ENCODE measurements at places on chromosomes 4 and X. TPM values are rescaled to one million over a fixed set of nuclear protein-coding genes. Genes with fewer than 3 reads are reported as not detected.

Gene TMPRSS11F
- not detected for total RNA-seq

Gene HSFX3
- total RNA-seq, result not detected

Gene C1QTNF7
- total RNA-seq, result 0.73 TPM

Gene IQCM
- total RNA-seq, result not detected

Gene XAGE5
- not detected for total RNA-seq

Gene GUCY1B1
- 4.8 TPM for total RNA-seq

Gene NSDHL
- 32.3 TPM for total RNA-seq

Gene DCLK2
- 7.2 TPM for total RNA-seq

Gene USP27X
- 2.7 TPM for total RNA-seq

Gene RTL3
- not detected for total RNA-seq

Gene MAGEA6
- not detected for total RNA-seq

Gene TLL1
- total RNA-seq, result under 0.01 TPM

Gene NXF2B
- not detected for total RNA-seq

Gene EMCN
- not detected for total RNA-seq

Gene ZBTB49
- total RNA-seq, result 5.1 TPM

Gene PPP1R2C
- not detected for total RNA-seq

Gene IGSF1
- total RNA-seq, result under 0.01 TPM

Gene IGFBP7
- 4.5 TPM for total RNA-seq

Gene DDX53
- not detected for total RNA-seq

Gene CAMK2D
- 249 TPM for total RNA-seq

Gene MAD2L1
- 27.2 TPM for total RNA-seq

Gene LINC00632
- total RNA-seq, result 7.3 TPM

Gene GPAT3
- 28.5 TPM for total RNA-seq

Gene NCAPG
- total RNA-seq, result 51.6 TPM

Gene ZAR1
- total RNA-seq, result not detected

Gene ZNF718
- total RNA-seq, result 6.6 TPM

Gene MID2
- total RNA-seq, result 12.9 TPM

Gene EDNRA
- 6.8 TPM for total RNA-seq

Gene POLN
- total RNA-seq, result 2.2 TPM

Gene SHROOM2
- total RNA-seq, result under 0.01 TPM

Gene CT45A2
- total RNA-seq, result not detected

Gene DCAF12L1
- not detected for total RNA-seq

Gene CXCL1
- total RNA-seq, result 46.7 TPM

Gene MAGEA10
- total RNA-seq, result not detected

Gene ZFP92
- total RNA-seq, result under 0.01 TPM

Gene PDE6B
- total RNA-seq, result 0.39 TPM

Gene DRD5
- total RNA-seq, result not detected

Gene SPACA5
- total RNA-seq, result not detected

Gene SPP1
- 0.37 TPM for total RNA-seq

Gene ESX1
- total RNA-seq, result not detected

Gene CHIC2
- total RNA-seq, result 38.5 TPM

Gene CC2D2A
- total RNA-seq, result 24.6 TPM

Gene SMIM20
- 24.2 TPM for total RNA-seq

Gene SPANXC
- not detected for total RNA-seq

Gene NXF2
- not detected for total RNA-seq

Gene MAGED4
- 17.0 TPM for total RNA-seq

Gene GPR50
- not detected for total RNA-seq

Gene ZMYM3
- 12.7 TPM for total RNA-seq

Gene CLCN5
- total RNA-seq, result 7.7 TPM

Gene RXFP1
- total RNA-seq, result 0.98 TPM

Gene AKAP4
- total RNA-seq, result not detected

Gene C4orf36
- not detected for total RNA-seq

Gene TREX2
- total RNA-seq, result 2.7 TPM

Gene FAAH2
- total RNA-seq, result not detected

Gene PROM1
- total RNA-seq, result not detected

Gene MXRA5
- under 0.01 TPM for total RNA-seq

Gene PRDM8
- total RNA-seq, result 4.0 TPM

Gene CACNA1F
- total RNA-seq, result not detected

Gene RBM41
- total RNA-seq, result 10.3 TPM

Gene AFF1
- total RNA-seq, result 18.4 TPM
